ENCODE measurements at places on chromosomes 2 and 18. TPM values are rescaled to one million over a fixed set of nuclear protein-coding genes. Genes with fewer than 3 reads are reported as not detected.
A peak's percentile ranks its signal among the peaks of the same experiment; 100 is the strongest.

GRCh38 chr2:48391616-48392015, 138.3 kb upstream of the STON1 start:
- DNase-seq: no peak

GRCh38 chr2:47528874-47529273, 125.9 kb downstream of the MSH2 start:
- no peak for DNase-seq

The SLC16A14 gene
- total RNA-seq: 0.81 TPM

DNA sequence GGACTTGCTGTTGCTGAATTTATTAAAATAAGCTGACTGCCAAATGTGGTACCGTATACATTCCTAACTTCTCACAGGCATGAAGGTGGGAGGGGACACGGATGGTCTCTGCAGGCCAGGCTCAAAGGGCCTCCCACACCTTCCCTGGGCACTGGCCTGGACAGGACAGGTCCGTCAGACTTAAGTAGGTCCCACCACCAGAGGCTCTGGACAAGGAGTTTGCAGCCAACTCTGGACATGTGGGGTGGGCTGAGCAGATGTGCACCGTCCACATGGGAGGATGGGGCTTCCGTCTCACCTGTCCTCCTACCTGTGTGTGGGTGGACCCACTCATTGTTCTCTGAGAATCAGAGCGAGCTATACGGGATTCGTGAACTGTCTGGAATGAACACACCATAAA, 8.2 kb downstream of the ODC1 start:
- no peak for DNase-seq

The OTX1 gene
- 0.59 TPM for total RNA-seq

The ATP9B gene
- total RNA-seq: 11.6 TPM

DNA sequence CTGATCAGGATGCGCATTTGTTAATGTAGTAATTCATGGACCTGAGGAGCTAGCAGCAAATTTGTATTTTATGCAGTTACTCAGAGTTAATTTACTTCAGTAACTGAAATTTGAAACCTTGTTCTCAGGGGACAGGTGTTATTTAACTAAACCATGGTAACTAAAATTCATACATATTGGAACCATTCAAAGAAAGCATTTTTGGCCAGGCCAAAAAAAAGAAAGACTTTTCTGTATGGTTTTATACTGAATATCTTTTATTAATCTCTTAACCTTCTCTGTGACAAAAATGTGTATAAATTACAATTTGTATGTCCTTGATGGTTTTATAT, 4.4 kb upstream of the KLHL23 start:
- DNase-seq: no peak

DNA sequence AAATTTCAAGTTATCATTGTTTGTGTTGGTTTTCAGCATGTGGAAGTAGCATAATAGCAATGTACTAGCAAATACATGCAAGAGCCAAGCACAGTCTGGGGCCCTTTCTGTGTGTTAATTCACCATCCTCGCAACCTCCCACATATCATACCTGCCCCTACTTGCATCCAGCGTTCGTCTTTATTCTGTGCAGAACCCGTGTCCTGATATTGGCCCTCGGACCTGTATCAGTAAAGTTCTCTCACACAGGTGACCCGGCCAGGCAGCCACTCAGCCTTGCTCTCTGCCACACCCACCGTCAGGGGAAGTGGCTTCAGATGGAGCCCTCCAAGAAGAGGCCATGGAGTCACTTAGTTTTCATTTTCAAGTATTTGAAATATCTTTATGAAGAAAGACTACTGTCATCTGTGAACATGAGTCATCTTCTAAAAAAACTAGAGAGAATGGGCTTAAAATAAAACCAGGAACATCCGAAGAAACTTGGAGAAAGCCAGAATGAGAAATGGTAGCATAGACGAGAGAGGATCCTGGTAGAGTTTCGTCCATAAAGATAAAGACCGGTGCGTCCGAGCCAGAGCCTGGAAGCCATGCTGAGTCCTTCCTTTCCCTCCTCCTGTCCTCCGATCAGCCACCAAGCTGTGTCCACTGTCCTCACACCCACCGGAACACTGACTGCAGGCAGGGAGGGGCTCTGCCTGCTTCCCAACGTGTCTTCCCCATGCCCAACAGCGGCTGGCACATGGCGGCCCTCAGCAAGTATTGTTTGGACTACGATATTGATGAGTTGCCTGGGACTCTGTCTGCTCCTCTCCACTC, 57.3 kb upstream of the RPL31 start:
- no peak for DNase-seq

- DNase-seq: no peak
Measured at GRCh38 chr2:57598551-57598950, 448.1 kb upstream of the VRK2 start.

- no peak for DNase-seq
Measured at GRCh38 chr2:17822445-17823117, 6.3 kb downstream of the MSGN1 start.

The IL37 gene
- not detected for total RNA-seq

The MC5R gene
- total RNA-seq: not detected

DNA sequence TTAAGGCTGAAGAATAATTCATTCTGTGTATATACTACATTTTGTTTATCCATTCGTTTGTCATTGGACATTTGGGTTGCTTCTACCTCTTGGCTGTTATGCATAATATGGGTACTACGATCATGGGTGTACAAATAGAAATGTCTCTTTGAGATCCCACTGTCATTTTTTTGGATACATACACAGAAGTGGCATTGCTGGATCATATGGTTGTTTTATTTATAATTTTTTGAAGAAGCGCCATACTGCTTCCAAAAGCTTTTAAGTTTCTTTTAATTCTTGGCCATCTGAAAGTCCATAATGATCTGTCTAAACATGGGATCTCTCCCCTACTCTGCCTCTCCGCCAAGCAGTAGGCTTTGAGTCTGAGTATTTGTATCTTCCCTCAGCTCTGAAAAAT, 18.6 kb downstream of the PPM1B start:
- no peak for DNase-seq

- DNase-seq: no peak
Measured at GRCh38 chr18:612156-612555, 15.4 kb downstream of the CLUL1 start.

- DNase-seq: peak; percentile 2
Measured at GRCh38 chr2:137420744-137421143, 543.5 kb upstream of the HNMT start.

The CFAP65 gene
- not detected for total RNA-seq

- peak; percentile 55 for DNase-seq
Measured at GRCh38 chr2:231187736-231188505, 10.5 kb upstream of the ARMC9 start.

GRCh38 chr18:72768681-72769229, 99.0 kb downstream of the NETO1 start:
- DNase-seq: no peak

DNA sequence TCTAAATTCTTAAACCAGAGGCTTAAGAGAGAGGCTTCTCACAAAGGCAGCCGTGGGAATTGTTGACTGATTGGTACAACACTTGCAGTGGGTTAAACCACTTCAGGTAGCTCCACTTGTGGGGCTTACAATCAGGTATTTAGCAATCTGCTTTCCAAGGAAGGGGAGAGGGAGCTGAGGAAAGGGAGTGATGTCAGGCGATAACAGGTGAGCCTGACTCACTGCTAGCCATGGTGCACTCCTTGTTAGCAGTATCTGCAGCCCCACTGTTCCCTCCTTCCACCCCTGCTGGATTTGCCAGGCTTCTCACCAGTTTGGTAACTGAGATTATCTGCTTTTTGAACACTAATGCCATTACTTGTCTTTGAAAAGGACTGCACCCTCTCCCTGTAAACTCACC, 1056.7 kb upstream of the FANCL start:
- no peak for DNase-seq

DNA sequence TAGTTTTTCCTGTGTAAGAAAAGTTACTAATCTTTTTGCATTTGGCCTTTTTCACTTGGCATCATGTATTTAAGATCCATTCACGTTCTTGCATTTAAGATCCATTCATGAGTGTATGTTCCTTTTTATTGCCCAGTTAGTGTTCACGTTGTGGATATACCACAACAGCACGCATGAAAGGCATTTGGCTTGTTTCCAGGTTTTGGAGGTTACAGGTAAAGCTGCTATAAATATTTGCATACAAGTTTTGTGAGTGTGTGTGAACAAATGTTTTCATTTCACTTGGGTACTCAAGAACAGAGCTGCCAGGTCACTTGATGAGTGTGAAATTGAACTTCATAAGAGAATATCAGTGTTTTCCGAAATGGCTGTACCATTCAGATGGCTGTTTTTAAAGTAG, 121.2 kb downstream of the CCBE1 start:
- no peak for DNase-seq

DNA sequence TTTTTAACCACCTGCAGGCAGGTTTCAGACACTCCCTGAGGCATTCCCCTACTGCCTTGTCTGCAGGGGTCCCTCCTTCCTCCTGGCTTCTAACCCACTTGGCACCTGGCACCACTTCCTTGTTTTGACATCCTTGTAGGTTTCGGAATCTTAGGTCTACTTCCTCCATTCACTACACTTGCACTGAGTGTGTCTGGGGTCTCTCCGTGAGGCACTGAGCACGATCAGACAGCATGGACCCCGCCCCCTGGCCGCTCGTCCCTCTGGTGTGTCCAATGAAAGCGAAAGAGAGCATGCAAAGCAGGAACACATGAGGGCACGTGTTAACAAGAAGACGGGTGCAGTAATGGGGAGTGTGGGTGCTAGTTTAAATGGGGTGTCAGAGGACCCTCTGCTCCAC, 63.8 kb downstream of the HAUS1 start:
- DNase-seq: no peak

DNA sequence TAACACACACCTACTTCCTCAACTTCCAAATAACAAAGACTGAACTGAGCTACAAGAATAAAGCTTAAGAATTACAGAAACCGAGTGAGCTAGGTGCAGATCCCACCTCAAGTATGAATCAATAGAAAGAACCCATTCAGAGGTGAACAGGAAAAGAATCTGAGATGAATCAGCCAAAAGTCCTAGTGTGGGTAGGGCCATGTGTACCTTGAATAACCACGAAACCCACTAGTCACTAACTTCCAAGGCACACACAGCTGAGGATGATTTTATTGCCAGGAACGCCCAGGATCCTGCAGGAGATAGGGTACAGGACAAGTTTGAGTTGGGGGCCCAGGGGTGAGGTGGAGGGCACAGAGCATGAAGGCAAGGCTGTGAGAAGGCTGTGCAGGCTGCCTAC, 99.7 kb upstream of the REG3A start:
- no peak for DNase-seq

- peak; percentile 79 for DNase-seq
Measured at GRCh38 chr2:152054593-152054992, 44.3 kb downstream of the CACNB4 start.

The MCFD2 gene
- total RNA-seq: 365 TPM

The GCG gene
- not detected for total RNA-seq

- DNase-seq: peak; percentile 12
Measured at GRCh38 chr2:197255543-197255942, 55.0 kb downstream of the ANKRD44 start.

GRCh38 chr2:72934683-72935610, 17.6 kb downstream of the EMX1 start:
- DNase-seq: peak; percentile 48

- DNase-seq: no peak
Measured at GRCh38 chr2:212314680-212315079, 223.9 kb downstream of the ERBB4 start.

DNA sequence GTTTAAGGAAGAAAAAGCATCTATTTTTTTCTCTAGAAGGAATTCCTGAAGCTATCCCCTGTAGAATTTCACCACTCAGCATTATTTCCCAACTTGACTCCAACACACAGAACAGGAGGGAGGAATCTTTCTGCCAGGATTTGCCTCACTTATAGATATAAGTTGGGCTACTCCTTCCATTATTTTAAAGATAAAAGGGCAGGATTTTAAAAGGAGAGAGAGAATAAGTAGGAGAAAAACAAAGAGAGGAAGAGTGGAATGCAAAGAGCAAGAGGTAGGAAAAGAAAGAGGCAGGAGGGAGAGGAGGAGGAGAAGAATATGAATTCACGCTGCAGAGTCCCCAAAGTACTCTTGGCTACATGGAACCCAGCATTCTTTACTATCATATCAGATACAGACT, 182.5 kb downstream of the TCF4 start:
- no peak for DNase-seq

GRCh38 chr2:157413326-157414035, 30.4 kb downstream of the CYTIP start:
- DNase-seq: no peak

DNA sequence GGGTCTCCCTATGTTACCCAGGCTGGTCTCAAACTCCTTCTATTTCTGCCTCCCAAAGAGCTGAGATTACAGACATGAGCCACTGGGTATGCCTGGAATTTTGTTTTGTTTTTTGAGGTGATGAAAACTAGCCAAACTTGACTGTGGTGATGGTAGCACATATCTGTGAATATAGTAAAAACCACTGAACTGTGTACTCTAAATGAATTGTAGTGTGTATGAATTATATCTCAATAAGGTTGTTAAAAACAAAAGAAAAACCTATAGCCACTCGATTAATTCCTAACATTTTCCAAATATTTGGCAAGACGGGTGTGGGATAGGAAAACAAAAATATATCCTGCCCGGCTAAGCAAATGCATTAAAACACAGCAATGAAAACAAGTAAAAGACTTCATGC, 1302.3 kb upstream of the CHAC2 start:
- no peak for DNase-seq

The HADHA gene
- 98.4 TPM for total RNA-seq

DNA sequence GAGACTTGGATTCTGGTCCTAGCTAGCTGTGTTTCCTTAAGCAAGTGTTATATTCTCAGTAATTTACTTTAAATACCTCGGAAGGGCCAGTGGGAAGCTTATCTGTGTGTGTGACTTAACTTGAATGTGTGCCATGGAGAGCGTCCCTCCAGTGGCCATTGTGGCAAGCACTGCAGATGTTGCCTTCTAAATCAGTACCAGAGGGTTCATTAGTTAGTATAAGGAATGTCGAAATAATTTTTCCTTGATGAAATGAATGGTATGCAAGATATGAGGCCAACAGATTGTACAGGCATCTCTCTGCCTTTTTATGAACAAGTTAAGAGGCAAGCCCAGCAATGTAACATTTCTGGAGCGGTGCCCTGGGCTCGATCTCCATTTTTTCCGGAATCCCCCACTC, 52.0 kb downstream of the FBXO36 start:
- peak; percentile 5 for DNase-seq

DNA sequence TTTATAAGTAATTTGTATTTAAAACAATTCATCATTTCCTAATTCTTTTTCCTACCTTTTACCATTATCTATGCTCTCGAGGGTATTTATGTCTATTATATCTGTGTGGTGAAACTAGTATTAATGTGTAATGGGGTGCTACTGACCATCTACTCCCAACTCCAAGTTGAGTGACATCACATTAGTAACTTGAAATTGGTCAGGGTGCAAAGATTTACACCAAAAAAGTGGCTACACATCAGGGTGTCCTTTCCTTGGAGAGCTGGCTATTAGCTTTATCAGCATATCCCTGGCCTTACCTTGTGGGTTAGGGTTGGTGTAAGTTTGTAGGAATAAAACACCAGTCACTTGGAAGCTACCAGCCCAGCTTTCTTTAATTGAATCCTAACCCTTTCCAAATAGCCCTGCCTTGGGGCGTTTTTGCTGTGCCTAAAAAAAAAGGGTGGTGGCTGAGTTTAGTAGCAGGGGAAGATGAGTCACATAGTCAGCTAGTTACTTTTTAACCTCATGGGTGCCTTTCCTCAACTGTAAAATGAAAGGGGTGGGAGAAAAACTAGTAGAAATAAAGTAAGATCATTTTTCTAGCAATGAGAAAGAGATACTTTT, 14.0 kb downstream of the ANXA4 start:
- DNase-seq: peak; percentile 95

All from M059J (cell line).